ENCODE measurements at places on chromosomes 7 and 10.

GRCh38 chr10:16646181-16647059 is 124.7 kb upstream of the C1QL3 start:
- DNase-seq: peak; percentile 23

GRCh38 chr7:121153995-121154394 is 165.5 kb downstream of the CPED1 start:
- DNase-seq: no peak

DNA sequence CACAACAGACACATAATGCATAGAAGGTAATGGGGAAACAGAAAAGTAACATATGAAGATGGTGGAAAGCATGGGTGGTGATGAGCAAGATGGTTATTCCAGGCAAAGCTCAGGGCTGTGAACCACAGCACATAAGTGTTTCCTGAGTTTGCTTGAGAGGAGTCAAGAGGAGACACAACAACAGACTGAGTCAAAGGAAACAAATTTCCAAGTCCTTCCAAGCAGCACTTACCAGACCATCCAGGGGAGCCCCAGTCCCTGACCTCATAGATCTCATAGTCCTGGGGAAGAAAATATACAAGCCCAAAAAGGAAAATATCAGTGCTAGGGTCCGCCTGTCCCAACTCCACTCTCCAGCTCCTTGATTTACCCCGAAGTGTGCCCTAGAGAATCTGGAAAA is 216.6 kb upstream of the FZD1 start:
- no peak for DNase-seq

DNA sequence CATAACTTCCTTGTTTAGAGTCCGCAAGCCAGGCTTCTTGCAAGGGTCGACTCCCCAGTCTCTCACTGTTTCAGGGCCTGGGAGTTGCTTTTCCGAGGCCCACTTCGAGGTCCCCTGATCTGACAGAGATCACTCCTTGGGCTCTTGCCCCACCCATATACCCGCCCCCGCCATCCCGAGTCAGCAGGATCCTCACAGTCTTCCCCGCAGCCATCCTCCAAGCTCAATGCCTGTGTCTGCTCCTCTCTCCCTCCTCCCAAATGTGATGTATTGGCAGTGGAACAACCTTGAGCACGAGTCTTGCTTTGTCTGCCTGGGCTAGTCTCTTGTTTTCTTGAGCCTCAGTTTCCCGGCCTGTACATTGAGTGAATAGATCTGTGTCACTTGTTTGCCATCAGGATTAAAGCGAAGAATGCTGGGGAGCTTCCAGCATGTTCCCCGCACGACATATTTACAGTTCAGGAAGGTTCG is 2.4 kb upstream of the HMX2 start:
- no peak for DNase-seq

All from stimulated activated naive CD8-positive, alpha-beta T cell treated with anti-CD3 and anti-CD28 coated beads, Interleukin-15, Interleukin-2, amounts not matched to agents 100 U/mL and 50 U/mL, for 24 hours (primary cell).